Activated T-cell treated with anti-CD3 and anti-CD28 coated beads, Interleukin-2, amount 50 U/mL, for 24 hours (primary cell): ENCODE measurements at places on chromosomes 12 and 14.

DNA sequence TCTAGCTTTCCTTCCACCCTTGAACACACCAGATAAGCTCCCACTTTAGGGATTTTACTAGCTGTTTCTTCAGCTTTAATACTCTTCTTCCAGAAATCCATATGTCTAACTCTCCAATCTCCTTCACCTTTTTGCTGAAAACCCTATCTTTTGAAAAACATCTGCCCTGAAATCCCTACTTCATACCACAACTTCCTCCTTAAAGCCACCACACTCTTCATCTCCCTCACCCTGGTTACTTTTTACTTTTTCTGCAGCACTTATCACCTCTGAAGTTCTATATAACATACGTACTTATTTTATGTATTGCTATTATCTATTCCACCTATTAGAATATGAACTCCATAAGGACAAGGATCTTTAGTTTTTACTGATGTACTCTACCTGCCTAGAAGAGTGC, 28.6 kb upstream of the PTPRQ start:
- H3K4me1 ChIP-seq: no peaks in the 10 kb centered on the region
- H3K27me3 ChIP-seq: no peaks in the 10 kb centered on the region
- H3K4me3 ChIP-seq: no peak overlapping the region
- no peak for DNase-seq

DNA sequence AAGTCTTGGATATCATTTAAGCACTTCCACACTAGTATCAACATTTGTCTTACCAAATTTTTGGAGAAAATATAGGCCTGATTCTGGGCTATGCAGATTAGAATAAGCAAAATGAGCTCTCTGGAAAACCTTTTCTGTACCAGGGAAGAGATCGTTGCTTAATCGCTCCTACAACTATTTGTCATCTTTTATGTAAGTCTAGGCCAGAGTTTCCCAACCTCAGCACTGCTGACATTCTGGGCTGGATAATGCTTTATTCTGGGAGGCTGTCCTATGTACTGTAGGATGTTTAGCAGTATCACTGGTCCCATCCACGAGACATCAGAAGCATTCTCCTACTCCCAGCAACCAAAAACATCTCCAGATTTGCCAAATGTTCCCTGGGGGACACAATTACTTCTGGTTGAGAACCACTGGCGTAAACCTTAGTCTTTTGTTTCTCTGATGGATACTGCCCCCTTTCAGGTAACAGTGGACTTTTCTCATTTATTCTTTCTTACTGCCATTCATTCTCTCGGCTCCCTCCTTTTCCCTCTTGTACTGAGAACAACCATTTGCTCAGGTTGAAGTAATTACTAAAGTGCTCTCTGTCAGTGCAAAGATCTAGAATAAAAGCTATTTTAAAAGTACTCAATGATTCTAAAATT, 316.9 kb upstream of the E2F7 start:
- DNase-seq: no peak
- no peaks in the 10 kb centered on the region for H3K27me3 ChIP-seq
- H3K4me3 ChIP-seq: no peak overlapping the region
- H3K36me3 ChIP-seq: no peaks in the 10 kb centered on the region
- no peaks in the 10 kb centered on the region for H3K4me1 ChIP-seq

DNA sequence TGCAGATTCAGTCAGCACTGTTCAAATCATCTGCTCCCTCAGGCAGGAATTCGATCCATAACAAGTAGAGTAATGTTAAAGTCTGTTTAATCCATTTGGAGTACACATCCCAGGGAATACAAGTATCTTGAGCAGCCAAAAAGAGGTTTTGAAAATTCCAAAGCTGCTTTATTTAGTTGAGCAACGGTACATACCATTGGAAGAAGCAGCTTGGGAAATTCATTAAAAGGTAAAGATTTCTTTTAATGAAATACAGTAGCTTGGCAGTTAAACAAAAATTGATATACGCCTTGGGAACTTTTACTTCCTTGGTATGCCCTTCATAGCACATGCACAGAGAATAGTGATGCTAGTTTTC, 153.8 kb downstream of the LRIG3 start:
- DNase-seq: no peak
- no peak overlapping the region for H3K27ac ChIP-seq
- no peak overlapping the region for H3K4me3 ChIP-seq
- no peaks in the 10 kb centered on the region for H3K4me1 ChIP-seq
- no peaks in the 10 kb centered on the region for H3K27me3 ChIP-seq
- no peaks in the 10 kb centered on the region for H3K36me3 ChIP-seq

DNA sequence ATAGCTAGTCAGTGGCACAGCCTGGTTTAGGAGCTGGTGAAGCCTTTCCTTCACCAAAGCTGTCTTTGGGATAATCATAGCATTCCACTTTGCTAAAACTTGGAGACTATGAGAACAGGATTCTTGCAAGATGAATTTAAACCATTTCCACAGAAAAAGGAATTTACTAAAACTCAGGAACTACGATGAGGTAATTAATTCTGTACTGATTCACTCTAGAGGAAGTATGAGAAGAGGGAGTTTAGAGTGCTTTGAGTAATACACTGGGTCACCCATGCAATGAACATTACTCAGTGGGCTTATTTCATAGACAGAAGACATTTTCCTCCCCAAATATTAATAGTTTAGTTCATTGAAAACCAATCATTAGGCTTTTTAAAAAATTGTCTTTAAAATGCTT, 73.0 kb downstream of the RMST start:
- H3K27ac ChIP-seq: no peak overlapping the region
- H3K36me3 ChIP-seq: no peaks in the 10 kb centered on the region
- H3K27me3 ChIP-seq: no peaks in the 10 kb centered on the region
- no peaks in the 10 kb centered on the region for H3K4me1 ChIP-seq
- no peak overlapping the region for H3K4me3 ChIP-seq
- DNase-seq: no peak

DNA sequence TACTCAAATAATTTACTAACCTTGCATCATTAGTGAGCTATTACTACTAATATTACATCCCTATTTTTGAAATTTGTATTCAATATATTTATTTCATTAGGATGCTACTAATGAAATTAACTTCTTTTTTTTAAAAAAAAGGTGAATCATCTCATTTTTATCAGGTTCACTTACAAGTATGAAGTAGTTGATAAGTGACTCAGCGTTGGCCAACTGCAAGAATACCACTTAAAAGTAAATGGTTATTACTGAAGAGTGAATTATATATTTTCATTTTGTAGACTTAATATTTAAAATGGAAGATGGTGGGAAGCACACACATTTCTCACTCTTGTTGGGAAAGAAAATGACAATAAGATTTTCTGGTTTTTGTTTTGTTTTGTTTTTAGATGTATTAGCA, 19.6 kb downstream of the OR4N2 start:
- no peaks in the 10 kb centered on the region for H3K4me1 ChIP-seq
- H3K27ac ChIP-seq: no peak overlapping the region
- peaks cover 2% of the 10 kb centered on the region for H3K27me3 ChIP-seq
- H3K36me3 ChIP-seq: no peaks in the 10 kb centered on the region

- no peak for DNase-seq
- no peaks in the 10 kb centered on the region for H3K4me1 ChIP-seq
- no peaks in the 10 kb centered on the region for H3K36me3 ChIP-seq
- H3K4me3 ChIP-seq: no peak overlapping the region
- H3K27me3 ChIP-seq: no peaks in the 10 kb centered on the region
- no peak overlapping the region for H3K27ac ChIP-seq
Observed at GRCh38 chr12:61414470-61414869, 845.7 kb upstream of the USP15 start.

DNA sequence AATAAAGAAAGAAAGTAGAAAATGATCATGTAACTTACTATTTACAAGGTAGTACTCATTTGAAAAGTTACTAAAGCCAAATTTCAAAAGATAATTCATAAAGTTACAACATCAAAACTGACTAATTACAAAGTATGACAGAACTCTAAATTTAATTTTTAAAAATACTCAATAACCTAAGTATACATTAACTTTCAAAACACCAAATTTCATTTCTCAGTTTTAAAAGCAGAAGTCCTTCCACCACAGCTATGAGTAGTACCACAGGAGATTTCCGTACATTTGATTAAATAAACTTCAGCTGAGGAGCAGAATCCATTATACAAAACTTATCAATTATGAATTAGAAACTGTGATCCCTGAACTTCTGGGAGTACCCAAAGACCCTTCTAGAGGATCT, 100.8 kb upstream of the BBS10 start:
- peaks cover 52% of the 10 kb centered on the region for H3K4me1 ChIP-seq
- H3K27me3 ChIP-seq: no peaks in the 10 kb centered on the region
- peaks cover 50% of the 10 kb centered on the region for H3K36me3 ChIP-seq
- H3K4me3 ChIP-seq: no peak overlapping the region
- peak overlapping the region; percentile 59 for H3K27ac ChIP-seq

GRCh38 chr12:6285532-6286306, 24.8 kb upstream of the PLEKHG6 start:
- H3K27ac ChIP-seq: no peak overlapping the region
- H3K4me3 ChIP-seq: no peak overlapping the region
- peaks cover 9% of the 10 kb centered on the region for H3K27me3 ChIP-seq
- H3K36me3 ChIP-seq: no peaks in the 10 kb centered on the region
- H3K4me1 ChIP-seq: peaks cover 2% of the 10 kb centered on the region
